ENCODE measurements at places on chromosomes 4 and X.

- no peak for DNase-seq
Measured at GRCh38 chr4:87179751-87180150, 40.7 kb downstream of the KLHL8 start.

DNA sequence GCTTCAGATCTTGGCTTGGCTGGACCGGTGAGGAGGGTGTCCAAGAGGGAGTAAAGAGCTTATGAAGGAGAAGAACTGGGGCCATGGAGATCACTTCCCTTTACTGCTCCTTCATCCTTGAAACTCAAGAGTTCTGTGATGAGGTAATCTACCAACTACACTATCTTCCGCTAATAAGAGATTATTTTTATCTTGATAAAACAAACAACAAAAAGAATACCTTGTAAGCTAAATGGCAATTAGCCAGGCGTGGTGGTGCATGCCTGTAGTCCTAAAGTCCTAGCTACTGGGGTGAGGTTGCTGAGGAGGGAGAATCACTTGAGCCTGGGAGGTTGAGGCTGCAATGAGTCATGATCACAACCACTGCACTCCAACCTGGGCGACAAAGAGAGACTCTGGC lies 47.4 kb downstream of the HAUS3 start:
- DNase-seq: no peak

DNA sequence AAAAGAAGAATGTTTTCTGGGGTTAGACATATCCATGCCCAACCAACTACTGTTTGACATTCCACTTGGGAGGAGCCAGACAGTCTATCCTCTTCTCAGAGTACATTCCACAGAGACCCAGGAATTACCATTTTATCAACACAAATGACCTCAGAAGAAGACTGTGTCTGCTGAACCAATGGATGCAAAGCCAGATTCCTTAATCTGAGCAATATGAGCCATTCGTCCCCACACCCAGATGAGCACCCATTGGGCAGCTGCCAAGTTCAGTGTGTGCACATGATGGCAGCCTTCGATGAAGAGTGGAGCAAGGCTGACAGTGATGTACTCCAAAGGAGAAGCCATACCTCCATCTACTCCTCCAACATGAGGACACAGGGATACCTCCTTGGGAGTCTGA lies 111.3 kb downstream of the ZNF674 start:
- DNase-seq: no peak

GRCh38 chrX:111779582-111779981 lies 96.4 kb upstream of the TRPC5OS start:
- DNase-seq: no peak

- no peak for DNase-seq
Measured at GRCh38 chrX:27918799-27919198, 62.5 kb downstream of the DCAF8L1 start.

GRCh38 chr4:108160741-108161352 lies 7.9 kb downstream of the LEF1 start:
- no peak for DNase-seq

DNA sequence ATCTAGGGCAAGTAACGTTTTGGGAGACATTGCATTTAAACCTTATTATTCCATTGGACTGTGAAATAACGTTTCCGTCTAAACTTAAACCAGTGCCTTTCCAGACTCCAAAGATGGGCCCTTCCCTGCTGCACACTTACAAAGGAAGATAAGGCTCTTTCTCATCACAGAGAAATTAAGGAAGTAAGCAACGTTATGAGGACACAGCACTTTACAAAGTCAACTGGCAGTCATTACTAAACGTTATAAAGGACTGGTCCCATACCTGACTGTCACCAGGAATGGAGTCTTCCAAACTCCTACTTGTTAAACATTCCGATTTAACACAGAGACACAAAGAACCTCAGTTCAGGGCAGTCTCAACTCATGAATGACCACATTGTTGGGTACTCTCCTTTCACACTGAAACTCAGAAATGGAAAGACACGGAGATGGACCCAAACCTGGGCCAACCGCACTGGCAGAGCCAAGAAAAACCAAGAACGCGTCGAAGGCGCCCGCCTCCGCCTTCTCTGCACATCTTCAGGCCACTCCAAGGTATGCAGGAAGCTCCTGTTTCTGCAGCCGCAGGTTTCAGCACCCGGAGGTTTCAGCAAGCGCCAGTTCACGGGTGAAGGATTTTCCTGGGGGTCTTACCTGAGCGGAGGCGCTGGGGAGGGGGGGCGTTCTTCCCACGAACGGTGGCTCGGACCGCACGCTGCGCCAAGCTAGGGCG lies 670 bp downstream of the PAPSS1 start:
- DNase-seq: no peak

GRCh38 chr4:36269101-36269500 lies 12.3 kb upstream of the DTHD1 start:
- no peak for DNase-seq

DNA sequence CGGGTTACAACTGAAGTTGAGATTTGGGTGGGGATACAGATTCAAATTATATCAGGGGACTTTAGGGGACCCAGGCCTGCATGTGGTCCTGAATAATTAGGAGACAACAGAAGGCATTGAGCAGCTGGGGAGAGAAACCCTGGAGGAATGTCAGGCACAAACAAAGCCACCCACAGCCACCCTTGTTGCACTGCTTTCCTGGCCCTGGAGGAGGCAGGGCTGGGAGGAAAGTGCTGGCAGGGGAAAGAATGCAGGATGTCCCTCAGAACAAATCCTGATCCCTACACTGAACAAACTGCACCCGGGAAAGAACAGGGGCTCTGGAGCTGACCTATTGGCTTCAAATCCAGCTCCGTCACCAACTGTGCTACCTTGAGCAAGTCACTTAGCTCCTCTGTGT lies 214.1 kb upstream of the ATP6AP2 start:
- no peak for DNase-seq

GRCh38 chrX:41036668-41037326 lies 48.4 kb upstream of the USP9X start:
- DNase-seq: no peak

GRCh38 chr4:147034372-147034771 lies 88.7 kb upstream of the TTC29 start:
- no peak for DNase-seq

GRCh38 chr4:96504386-96504785 lies 664.5 kb downstream of the PDHA2 start:
- no peak for DNase-seq

DNA sequence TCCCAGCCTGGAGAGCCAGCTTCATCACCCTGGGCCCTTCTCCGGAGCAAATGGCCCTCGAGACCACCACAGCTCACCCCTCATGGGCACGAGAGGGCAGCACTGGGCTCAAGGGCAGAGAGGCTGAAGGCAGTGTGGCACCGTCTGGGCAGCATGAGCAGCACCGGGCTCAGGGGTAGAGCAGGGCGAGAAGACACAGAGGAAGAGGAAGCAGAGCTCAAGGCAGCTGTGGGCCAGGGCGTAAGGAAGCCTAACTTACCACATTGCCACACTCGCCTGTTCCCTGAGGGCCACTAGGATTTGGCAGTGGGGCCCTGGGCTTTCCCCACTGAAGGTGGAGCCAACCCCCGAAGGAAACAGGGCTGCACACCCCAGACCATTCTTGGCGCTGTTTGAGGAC lies 15.5 kb downstream of the ZNF185 start:
- DNase-seq: no peak

DNA sequence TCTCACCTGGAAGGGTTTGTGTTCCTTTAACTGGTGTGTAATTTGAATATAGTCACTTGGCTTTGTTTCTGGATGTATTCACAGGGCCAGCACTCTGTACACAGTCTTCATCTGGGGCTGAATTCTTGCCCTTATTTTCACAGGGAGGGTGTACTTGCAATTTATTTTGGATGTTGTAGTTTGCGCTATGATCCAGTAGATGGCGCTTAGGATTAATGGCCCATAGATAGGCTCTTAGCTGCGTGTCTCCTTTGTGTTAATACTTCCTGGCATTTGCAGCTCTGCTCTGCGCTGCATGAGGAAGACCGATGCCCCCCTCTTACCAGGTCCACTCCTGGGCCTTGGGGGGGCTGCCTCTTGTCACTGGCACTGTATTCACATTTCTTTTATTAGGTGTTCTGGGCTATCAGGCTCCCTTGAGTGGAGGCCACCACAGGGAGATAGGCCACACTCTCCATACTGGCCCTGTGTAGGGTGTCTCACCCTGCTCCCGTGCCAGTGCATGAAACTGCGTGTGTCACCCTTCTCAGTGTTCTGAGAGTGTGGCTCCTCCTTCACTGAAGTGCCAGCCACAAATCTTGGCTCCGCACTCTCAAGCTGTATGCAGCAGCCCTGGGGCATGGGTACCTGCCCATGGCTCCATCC lies 562.2 kb downstream of the ZIC3 start:
- no peak for DNase-seq

DNA sequence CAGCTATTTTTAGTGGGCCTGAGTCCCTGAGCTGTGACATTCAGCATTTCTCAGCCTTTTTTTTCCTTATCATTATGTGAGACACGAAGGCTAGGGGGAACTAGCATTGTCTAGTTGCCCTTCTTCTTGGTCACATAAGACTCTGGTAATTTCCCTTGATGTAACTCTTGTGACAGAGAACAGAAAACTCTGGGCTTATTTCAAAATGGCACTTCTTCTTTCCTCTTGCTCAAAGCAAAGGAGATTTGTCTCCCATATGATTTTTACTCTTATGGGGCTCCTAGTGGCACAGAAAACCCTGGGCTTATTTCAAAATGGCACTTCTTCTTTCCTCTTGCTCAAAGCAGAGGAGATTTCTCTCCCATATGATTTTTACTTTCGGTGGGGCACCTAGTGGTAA lies 14.7 kb downstream of the ATXN3L start:
- no peak for DNase-seq

DNA sequence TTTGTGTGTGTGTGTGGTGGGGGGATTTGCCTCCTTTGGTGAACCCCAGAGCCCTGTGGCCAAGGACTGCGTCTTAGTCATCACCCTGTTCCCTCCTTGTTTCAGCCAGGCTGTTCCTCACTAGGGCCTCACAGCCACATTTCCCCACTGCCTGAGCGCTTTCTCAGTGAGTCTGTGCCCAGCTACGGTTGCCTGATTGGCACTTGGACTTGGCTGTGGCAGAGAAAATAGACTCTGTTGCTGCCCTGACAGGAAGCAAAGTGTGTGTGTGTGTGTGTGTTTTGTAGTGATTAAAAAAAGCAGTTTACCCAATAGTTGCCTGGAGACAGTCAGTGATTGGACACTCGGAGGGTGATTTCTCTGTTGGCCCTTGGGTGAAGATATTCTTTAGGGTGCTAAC lies 113.0 kb downstream of the UCHL1 start:
- no peak for DNase-seq

DNA sequence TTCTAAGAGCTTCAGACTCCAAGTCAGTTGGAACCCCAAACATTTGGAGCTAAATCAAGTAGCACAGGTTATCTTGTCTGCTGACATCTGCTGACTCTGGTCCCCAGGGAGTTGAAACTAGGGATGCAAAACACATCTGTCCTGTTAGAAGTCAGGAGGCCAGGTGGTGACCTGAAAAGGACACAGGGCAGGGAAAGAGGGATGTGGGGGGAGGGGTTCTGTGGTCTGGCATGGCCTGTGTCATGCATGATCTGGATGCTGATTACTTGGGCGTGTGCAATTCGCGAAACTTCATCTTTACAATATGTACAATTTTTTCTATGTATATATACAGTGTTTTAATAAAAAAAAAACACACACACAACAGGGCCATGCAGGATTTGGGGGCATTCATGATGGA lies 55.3 kb downstream of the FHDC1 start:
- DNase-seq: no peak

GRCh38 chr4:62402088-62402806 lies 1202.1 kb downstream of the ADGRL3 start:
- DNase-seq: no peak

GRCh38 chrX:121864561-121864960 lies 817.2 kb downstream of the GLUD2 start:
- DNase-seq: no peak

- DNase-seq: no peak
Measured at GRCh38 chrX:118780911-118781310, 42.7 kb upstream of the ZCCHC12 start.

GRCh38 chr4:3871181-3871852 lies 105.1 kb downstream of the ADRA2C start:
- DNase-seq: no peak

- no peak for DNase-seq
Measured at GRCh38 chr4:83074086-83074704, 39.2 kb downstream of the COPS4 start.

DNA sequence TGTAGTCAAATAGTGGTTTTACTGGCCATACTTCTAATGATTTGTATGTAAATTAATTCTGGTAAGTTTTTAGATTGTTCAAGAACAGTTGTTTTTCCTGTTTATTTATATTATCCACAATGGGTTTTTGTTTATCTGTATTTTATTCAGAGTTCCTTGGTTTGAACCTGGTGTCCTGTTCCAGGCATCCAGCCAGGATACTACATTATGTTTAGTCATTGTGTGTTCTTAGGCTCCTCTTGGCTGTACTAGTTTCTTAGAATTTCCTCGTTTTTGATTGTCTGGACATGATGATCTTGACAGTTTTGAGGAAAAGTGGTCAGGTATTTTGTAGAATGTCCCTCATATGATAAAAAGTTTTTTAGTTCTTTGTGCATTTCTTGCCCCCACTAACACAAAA lies 7.8 kb downstream of the TIGD2 start:
- DNase-seq: no peak

DNA sequence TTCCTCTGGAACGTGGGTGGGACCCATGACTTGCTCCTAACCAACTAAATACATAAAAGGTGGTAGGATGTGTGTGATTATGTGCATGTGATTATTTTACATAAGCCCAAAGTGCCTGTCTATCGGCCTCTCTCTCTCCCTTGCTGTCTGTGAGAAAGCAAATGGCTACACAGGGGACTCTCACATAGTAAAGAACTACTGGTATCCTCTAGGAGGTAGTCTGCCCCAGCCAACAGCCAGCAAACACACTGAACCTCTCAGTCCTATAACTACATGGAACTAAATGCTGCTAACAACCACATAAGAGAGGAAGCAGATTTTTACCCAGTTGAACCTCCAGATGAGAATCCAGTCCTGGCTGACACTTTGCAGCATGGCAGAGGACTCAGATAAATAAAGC lies 1249.4 kb downstream of the ADGRL3 start:
- DNase-seq: no peak

- no peak for DNase-seq
Measured at GRCh38 chr4:182619660-182620059, 297.5 kb downstream of the DCTD start.

GRCh38 chrX:46165411-46165810 lies 379.8 kb downstream of the ZNF674 start:
- no peak for DNase-seq

DNA sequence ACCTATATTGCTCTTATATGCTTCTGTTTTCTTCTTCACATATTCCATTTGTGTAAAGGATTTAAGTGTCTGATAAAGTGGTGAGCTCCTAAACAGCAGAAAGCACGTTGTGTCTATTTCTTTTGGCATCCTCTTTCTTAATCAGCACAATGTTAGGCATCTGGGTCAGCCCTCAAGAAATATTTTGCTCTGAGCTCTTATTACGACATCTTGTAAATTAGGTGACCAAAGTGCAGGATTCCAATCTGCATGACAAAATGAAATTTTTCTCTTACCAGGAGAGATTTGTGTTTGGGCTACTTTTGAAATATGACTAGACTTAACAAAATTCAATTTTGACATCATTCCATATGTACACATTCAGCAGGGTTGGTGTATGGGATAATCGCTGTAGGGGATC lies 210.0 kb upstream of the IGFBP7 start:
- DNase-seq: no peak

- DNase-seq: no peak
Measured at GRCh38 chr4:154471526-154472331, 19.9 kb downstream of the DCHS2 start.

GRCh38 chrX:97070346-97070745 lies 186.6 kb downstream of the RPA4 start:
- no peak for DNase-seq
